Testis (tissue), 5 donors: ENCODE measurements at places on chromosomes 6 and 20. TPM values are rescaled to one million over a fixed set of nuclear protein-coding genes. Genes with fewer than 3 reads are reported as not detected.

DNA sequence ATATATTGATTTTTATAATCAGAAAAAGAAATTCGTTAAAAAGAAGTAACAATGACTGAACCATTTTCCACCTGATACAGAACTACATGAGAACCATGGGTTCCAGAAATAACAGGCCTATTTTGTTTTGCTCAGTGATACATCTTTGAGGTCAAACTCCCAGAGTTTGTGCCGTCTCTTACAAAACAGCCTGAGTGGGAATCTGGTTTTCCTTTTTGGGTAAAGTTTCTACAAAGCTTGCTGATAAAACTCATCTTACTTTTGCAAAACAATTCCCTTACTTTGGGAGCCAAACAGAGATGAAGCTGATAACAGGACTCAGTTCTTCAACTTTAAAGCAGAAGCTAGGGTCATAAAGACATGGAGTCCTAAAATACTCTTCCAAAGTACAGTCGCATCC, 98.7 kb upstream of the FAM8A1 start:
- H3K36me3 ChIP-seq: no peaks in the 10 kb centered on the region
- H3K27ac ChIP-seq: no peak overlapping the region
- H3K4me3 ChIP-seq: no peak overlapping the region

ZC3H12D gene
- total RNA-seq: 2.1 TPM

DNA sequence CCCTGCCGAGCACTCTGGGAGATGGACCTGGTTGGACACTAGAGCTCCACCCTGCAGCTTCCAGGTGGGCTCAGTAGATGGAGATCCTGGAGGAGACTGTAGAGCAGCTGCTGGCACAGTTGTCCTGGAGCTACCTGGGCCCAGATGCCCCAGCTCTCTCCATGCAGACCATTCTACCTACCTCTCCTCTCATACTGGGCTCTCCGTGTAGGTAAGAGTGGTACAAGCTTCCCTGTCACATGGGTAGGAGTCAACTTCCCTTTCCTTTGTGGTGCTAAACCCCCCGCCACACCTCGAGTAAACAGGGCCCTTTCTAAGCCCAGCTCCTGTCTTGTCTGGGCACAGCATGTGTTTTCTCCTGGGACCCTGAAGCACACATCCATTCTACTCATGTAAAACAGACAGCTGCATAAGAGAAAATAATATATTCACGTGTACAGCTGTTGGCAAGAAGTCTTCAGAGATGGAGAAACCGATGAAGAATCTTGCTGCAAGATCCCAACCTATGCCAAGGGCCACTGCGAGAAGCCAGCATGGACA, 108.1 kb upstream of the DUSP22 start:
- no peaks in the 10 kb centered on the region for H3K36me3 ChIP-seq
- no peak for DNase-seq
- no peak overlapping the region for H3K27ac ChIP-seq
- no peak overlapping the region for H3K4me3 ChIP-seq
- peaks cover 3% of the 10 kb centered on the region for H3K4me1 ChIP-seq
- no peaks in the 10 kb centered on the region for H3K27me3 ChIP-seq

LSM2 gene
- total RNA-seq: 49.6 TPM

DNA sequence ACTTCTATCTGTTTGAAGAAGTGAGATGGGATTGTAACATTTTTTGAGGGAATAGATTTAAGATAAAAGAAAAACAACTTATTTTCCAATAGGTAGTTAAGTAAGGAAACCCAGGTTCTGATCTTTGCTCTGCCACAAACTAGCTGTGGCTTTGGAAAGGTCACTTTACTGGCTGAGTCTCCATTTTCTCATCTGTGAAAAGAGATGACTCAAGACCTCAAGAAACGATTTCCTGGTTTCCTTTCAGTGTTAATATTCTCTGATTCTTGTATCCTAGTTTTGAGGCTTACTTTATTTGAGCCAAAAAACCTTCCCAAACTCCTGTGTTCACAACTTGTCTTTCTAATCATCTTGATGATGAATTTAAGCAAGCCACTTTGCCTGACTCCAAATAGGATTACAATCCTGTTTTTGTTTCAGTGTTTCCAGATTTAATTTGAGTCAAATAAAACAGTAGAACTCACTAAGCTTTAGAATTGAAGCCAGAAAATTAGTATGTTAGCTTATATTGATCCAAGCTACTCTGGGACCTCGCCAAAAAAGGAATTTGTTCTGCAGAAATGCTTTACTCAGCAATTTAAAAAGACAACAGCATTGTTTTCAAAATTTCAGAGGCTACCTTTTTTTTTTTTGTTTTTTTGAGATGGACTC, 51.1 kb downstream of the ENPP1 start:
- H3K36me3 ChIP-seq: no peaks in the 10 kb centered on the region
- H3K27ac ChIP-seq: no peak overlapping the region
- no peaks in the 10 kb centered on the region for H3K4me1 ChIP-seq
- no peak overlapping the region for H3K4me3 ChIP-seq

GRCh38 chr6:17892097-17892686, 95.2 kb downstream of the KIF13A start:
- no peaks in the 10 kb centered on the region for H3K4me1 ChIP-seq
- no peaks in the 10 kb centered on the region for H3K36me3 ChIP-seq
- no peak overlapping the region for H3K4me3 ChIP-seq
- DNase-seq: no peak

- H3K27ac ChIP-seq: no peak overlapping the region
- DNase-seq: no peak
- no peaks in the 10 kb centered on the region for H3K36me3 ChIP-seq
- H3K4me1 ChIP-seq: no peaks in the 10 kb centered on the region
- H3K4me3 ChIP-seq: no peak overlapping the region
Measured at GRCh38 chr6:166115609-166116008, 52.0 kb downstream of the TBXT start.

OVOL2 gene
- 4.8 TPM for total RNA-seq

DNA sequence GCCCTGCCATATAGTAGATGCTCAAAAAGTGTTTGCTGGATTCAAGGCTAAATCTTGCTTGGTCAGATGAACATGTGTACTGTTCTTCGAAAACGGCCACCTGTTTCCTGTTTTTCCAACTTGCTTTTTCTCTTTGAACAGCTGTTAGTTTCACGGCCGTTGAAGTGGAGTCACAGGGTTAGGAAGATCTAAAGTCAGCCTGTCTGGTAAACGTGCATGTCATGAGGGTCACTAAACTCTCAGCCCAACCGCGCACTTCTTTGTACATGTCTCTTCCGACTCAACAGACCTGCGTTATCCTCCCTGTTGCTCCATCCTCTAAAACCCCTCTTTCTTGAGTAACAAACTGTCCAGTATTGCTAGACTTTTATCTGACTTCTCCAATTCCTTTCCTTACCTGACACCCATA, 93.2 kb upstream of the MAN1A1 start:
- H3K36me3 ChIP-seq: no peaks in the 10 kb centered on the region
- H3K4me3 ChIP-seq: no peak overlapping the region
- H3K27ac ChIP-seq: no peak overlapping the region
- H3K27me3 ChIP-seq: no peaks in the 10 kb centered on the region
- H3K4me1 ChIP-seq: peaks cover 6% of the 10 kb centered on the region
- DNase-seq: peak; percentile 28

MRPL14 gene
- 53.5 TPM for total RNA-seq

GRCh38 chr6:166490671-166491500, 95.6 kb downstream of the RAMACL start:
- peak; percentile 27 for DNase-seq
- H3K36me3 ChIP-seq: no peaks in the 10 kb centered on the region
- no peak overlapping the region for H3K4me3 ChIP-seq
- H3K27me3 ChIP-seq: no peaks in the 10 kb centered on the region

DNA sequence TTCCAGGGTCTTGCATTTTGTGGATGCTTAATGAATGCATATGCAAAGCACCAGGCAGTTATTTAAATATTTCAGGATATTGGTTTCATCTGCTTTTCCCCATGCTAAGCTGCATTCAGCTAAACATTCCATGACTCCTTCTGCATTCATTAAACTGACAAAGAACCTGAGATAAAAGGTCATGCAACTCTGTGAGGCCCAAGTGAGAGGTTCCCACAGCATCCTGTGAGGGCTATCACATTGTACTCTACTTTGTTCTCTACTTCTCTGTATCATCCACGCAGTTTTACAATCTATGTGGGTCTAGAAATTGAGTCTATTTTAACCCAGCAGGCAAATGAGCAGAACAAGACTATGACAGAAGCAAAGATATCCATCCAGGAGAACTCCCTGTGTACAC, 86.4 kb upstream of the PRSS16 start:
- no peaks in the 10 kb centered on the region for H3K36me3 ChIP-seq
- no peaks in the 10 kb centered on the region for H3K4me1 ChIP-seq
- H3K4me3 ChIP-seq: no peak overlapping the region
- H3K27me3 ChIP-seq: no peaks in the 10 kb centered on the region
- no peak overlapping the region for H3K27ac ChIP-seq
- DNase-seq: no peak

NHLRC1 gene
- total RNA-seq: 3.1 TPM

GRCh38 chr20:8330319-8330784, 198.3 kb downstream of the PLCB1 start:
- H3K36me3 ChIP-seq: no peaks in the 10 kb centered on the region
- no peaks in the 10 kb centered on the region for H3K27me3 ChIP-seq
- no peak overlapping the region for H3K4me3 ChIP-seq
- H3K27ac ChIP-seq: no peak overlapping the region
- no peak for DNase-seq

DNA sequence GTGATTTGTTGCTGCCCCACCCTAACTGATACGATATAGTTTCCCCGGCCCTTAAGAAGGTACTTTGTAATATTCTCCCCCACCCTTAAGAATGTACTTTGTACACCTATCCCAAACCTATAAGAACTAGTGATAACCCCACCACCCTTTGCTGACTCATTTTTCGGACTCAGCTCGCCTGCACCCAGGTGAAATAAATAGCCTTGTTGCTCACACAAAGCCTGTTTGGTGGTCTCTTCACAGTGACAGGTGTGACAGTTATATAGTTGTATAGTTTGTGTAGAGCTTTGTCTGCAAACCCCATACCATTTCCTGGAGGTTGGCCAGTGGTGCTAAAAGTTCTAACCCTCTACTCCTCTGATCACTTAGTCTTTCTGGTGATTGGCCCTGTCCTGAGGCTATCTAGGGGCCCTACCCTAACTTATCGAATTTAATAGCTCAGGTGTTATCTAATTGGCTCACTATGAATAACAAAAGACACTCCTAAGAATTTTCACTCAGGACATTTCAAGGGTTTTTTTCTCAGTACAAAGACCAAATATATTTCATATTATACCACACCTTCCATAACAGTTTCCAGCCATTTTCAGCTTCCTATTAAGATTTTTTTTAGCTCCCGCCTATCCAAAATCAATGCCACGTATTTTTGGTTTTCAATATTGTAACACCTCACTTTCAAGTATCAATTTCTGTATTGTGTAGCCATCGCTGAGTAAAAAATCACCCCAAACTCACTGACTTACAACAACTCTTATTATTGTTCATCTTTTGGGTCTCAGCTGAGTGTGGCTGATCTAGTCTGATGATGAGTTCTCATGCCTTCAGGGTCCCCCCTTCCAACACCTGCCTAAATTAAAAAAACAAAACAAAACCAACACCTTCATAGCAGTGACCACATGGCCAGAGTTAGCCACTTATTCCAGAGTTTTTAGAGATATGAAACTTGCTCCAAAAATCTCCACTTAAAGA, 9.8 kb upstream of the BTN1A1 start:
- H3K27ac ChIP-seq: no peak overlapping the region
- H3K36me3 ChIP-seq: no peaks in the 10 kb centered on the region
- no peaks in the 10 kb centered on the region for H3K27me3 ChIP-seq
- DNase-seq: no peak
- no peaks in the 10 kb centered on the region for H3K4me1 ChIP-seq

GRCh38 chr6:128605961-128606360, 85.6 kb upstream of the PTPRK start:
- H3K36me3 ChIP-seq: no peaks in the 10 kb centered on the region
- no peaks in the 10 kb centered on the region for H3K4me1 ChIP-seq
- no peak overlapping the region for H3K4me3 ChIP-seq
- H3K27me3 ChIP-seq: no peaks in the 10 kb centered on the region

GRCh38 chr20:6070829-6071695, 17.2 kb upstream of the LRRN4 start:
- H3K4me3 ChIP-seq: no peak overlapping the region
- H3K27me3 ChIP-seq: no peaks in the 10 kb centered on the region
- DNase-seq: no peak
- no peaks in the 10 kb centered on the region for H3K36me3 ChIP-seq
- no peaks in the 10 kb centered on the region for H3K4me1 ChIP-seq

TOX2 gene
- 48.1 TPM for total RNA-seq

BEND6 gene
- 1.0 TPM for total RNA-seq

DNA sequence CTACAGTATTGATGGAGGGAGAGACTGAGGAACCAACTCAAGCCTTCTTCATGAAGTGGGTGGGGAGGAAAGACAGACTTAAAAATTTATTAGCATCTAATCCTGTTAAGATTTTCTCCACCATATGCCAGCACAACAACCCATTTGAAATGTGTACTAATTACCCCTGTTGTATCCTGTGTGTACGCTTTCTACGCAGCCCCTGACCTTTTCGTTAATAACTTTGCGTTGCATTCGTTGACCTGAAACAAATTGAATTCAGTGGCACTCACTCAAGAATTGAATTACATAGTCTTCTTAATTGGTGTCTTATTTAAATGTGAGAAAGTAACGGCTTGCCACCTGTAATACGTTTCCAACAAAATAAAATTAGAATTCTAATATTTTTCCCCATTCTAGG, 113.9 kb downstream of the LINC00237 start:
- DNase-seq: no peak
- no peak overlapping the region for H3K4me3 ChIP-seq
- no peaks in the 10 kb centered on the region for H3K36me3 ChIP-seq
- no peaks in the 10 kb centered on the region for H3K4me1 ChIP-seq
- no peak overlapping the region for H3K27ac ChIP-seq
- H3K27me3 ChIP-seq: no peaks in the 10 kb centered on the region

- peak; percentile 14 for DNase-seq
- peak overlapping the region; percentile 52 for H3K4me3 ChIP-seq
Measured at GRCh38 chr6:133242637-133243585, 1.8 kb downstream of the EYA4 start.

TMEM217 gene
- total RNA-seq: 16.2 TPM

RBBP8NL gene
- total RNA-seq: 1.3 TPM

DNA sequence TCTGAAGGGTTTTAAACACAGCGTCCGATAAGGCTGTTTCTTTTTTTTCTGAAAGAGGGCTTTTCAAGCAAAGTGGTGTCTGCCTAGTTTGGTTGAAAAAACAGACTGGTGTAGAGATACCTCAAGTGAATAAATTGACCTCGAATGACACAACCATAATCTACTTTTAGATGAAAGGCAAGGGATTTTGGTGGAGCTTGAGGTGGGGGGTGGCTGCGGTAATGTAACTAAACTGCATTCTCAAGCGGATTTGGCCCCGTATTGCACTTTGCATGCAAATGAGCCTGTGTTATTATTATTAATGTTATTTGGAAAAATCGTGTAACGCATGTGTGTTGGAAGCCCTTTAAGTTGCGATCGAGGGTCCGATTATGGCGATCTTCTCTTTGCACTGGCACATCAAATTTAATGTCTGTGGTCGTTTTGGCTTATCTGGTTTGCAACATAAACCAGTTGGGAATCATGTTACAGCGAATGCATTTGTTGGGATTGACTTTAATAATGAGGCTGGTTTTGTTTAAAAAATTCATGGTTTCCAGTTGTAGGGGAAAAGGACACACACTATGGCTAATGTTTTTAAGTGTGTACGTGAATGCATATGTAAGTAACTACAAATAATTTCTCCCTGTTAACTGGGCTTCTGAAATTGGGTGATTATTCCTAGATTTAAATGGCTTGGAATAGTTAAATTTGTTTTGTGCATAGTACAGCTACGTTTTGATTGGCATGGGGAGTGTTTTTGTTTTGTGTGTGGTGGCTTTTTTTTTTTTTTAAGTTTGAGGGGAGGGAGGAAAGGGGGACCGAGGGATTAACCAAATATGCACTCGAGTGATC, 1.0 kb downstream of the JARID2 start:
- H3K36me3 ChIP-seq: no peaks in the 10 kb centered on the region
- H3K4me3 ChIP-seq: peak overlapping the region; percentile 95
- H3K27ac ChIP-seq: peak overlapping the region; percentile 96
